DND-41 (cell line): ENCODE measurements at places on chromosomes 7 and 10.
A peak's percentile ranks its signal among the peaks of the same experiment; 100 is the strongest.

- no peak for DNase-seq
Measured at GRCh38 chr7:141950806-141951205, 4.0 kb upstream of the CLEC5A start.

GRCh38 chr7:70016044-70016770 lies 417.9 kb downstream of the AUTS2 start:
- DNase-seq, result no peak

- no peak for DNase-seq
Measured at GRCh38 chr7:98307971-98308466, 26.5 kb downstream of the BRI3 start.

DNA sequence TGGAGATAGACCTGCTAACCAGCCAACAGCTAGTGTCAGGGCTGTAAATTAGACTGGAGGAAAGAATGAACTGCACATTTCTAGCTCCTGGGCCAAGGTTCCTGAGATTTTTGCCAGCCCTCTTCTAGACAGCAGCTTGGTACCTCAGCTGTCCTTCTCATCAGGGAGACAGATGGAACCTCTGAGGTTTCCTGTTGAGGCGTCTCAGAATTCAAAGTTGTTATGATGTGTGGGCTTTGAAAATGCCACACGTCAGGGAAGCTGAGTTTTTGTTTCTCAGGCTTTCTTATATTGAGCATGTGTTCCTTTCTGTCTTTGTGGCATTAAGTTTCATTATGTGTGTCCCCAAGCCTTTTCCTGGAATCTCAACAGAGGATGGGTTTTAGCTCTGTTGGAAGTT lies 736.6 kb downstream of the AUTS2 start:
- DNase-seq, result peak; percentile 65

- peak; percentile 19 for DNase-seq
Measured at GRCh38 chr7:30874656-30875302, 36.9 kb upstream of the AQP1 start.

DNA sequence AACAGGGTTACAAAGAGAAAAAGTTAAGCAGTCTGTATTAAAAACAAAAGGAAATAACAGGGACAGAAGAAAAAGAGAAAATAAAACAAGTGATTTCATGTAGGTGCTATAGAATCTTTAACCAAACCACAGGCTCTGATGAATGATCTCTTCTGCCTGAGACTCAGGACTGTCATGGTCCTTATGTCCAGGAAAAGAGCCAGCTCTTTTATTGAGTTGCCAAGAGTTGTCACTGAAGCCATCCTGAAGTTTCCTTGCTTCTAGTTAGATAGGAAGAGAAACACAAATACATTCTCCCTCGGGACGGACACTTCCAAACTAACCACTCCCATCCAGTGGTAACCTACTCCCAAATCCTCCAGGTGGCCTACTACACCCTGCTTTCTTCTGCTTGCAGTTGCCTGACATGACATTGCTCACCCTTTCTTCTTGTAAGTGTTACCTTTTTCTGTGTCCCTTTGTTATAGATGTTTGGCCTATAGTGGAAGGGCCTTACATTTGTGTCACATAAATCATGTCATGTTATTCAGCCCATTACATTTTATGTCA lies 346.7 kb downstream of the NRG3 start:
- no peak for DNase-seq
